ENCODE measurements at places on chromosomes 6 and 20.
A peak's percentile ranks its signal among the peaks of the same experiment; 100 is the strongest.

DNA sequence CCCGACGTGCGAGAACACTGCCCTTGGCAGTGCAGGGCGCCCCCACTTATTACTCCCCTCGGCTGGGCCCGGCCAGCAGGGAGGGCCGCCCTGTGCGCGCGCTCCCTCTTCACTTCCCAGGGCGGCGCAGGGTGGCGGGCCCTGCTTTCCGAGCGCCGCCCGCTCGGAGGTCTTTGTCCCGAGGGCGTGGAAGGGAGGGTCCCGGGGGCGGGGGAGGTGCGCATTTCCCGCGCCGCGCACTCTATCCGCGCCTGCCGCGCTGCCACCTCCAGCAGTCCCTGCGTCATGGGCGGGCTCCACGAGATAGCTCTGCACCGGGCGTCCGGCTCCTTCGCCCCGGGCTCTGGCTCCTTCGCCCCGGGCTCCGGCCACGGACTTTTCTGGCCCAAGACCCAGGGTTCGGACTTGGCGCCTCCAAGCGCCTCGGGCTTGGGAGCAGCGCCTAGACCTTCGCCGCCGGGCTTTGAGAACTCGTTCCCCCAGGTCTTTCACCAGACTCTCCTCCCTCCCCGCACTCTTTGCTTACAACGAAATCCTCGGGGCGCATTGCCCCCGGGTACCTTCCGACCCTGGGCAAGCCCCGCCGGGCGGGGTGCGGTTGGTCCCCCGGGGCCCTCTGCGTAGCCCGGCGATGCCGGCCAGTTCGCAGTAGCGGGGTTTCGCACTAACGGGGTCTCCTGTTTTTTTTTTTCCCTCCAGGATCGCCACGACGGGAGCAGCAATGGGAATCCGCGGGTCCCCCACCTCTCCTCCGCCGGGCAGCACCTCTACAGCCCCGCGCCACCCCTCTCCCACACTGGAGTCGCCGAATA, 1.6 kb downstream of the TFAP2C start:
- peak; percentile 78 for DNase-seq

DNA sequence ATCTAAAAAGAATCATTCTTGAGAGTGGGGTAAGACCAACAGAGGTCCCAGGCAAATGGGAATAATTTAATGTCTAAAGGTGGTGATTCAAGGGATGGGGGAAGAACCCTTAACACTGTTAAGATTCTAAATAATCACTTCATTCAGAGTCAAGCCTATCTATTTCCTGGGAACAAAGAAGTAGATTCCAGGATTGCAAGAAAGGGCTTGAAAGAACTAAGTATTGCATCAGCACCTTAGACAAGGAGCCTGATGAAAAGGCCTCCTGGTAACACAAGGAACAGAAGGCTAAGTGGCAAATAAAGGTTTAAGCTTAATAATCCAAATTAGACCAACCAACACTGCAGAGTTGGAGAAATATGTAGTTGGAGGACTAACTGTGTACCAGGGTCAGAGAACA, 620.7 kb upstream of the BTBD3 start:
- no peak for DNase-seq

DNA sequence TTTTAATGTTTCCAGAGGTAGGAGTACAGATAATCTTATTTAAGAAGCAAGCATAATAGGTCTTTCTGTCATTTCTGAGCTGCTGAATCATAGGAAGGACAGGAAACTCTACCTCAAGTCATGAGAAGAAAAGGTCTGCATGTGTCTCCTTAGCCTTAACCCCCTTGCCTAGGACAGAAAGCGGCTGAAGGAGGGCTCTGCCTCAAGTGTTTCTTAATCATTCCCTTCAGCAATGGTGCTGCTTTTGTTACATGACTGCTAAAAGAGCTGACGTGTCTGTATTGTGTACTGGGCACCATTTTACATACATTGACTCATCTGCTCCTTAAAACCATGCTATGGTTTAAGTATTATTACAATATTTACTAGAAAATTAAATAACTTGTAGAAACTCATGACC, 564.0 kb upstream of the AGPAT4 start:
- DNase-seq, result no peak

DNA sequence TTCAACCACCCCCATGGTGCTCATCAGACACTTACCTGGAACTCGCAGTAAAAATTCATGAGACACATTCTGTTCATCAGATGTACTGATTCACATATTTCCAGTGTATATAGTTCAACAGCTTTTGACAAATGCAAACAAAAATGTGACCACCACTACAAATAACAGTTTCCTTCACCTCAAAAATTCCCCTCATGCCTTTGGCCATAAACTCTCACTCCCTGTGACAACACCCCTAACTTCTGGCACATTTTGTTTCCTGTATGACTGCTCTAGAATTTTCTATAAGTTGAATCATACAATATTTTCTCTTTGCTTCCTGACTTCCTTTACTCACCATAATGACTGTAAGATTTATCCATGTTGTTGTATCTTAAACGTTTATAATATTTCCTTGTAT, 63.7 kb downstream of the C6orf118 start:
- peak; percentile 47 for DNase-seq

- no peak for DNase-seq
Observed at GRCh38 chr6:94401311-94401710, 982.0 kb upstream of the EPHA7 start.

GRCh38 chr6:107123501-107123900, 8.2 kb upstream of the BEND3 start:
- no peak for DNase-seq

- no peak for DNase-seq
Observed at GRCh38 chr6:166204852-166205650, 37.4 kb upstream of the TBXT start.

DNA sequence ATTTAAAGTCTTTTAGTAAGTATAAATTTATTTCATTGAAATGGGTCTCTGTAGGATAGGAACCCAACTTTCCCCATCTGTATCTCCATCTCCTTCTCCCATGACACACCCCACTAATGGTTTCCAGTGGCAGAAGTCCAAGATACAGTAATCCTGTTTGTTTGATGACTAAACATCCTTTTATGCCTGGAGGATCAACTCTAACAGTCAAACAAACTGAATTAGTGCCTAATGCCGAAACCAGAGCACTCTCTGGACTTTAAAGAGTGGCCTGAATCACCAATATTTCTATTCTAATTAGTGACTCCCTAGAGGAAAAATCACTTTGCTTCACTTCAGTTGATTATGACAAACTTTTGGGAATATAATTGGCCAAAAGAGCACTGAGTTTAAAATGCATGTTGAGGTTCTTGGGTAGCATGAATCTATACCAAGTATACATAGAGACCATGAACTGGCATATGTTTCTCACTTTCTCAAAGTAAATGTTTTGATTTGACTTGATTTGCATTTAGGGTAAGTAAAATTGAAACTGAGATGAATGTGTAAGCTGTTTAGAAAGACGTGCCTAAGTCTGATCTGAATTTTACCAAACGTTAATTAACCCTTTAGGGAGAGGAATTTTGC, 776.4 kb upstream of the NRSN1 start:
- peak; percentile 72 for DNase-seq

DNA sequence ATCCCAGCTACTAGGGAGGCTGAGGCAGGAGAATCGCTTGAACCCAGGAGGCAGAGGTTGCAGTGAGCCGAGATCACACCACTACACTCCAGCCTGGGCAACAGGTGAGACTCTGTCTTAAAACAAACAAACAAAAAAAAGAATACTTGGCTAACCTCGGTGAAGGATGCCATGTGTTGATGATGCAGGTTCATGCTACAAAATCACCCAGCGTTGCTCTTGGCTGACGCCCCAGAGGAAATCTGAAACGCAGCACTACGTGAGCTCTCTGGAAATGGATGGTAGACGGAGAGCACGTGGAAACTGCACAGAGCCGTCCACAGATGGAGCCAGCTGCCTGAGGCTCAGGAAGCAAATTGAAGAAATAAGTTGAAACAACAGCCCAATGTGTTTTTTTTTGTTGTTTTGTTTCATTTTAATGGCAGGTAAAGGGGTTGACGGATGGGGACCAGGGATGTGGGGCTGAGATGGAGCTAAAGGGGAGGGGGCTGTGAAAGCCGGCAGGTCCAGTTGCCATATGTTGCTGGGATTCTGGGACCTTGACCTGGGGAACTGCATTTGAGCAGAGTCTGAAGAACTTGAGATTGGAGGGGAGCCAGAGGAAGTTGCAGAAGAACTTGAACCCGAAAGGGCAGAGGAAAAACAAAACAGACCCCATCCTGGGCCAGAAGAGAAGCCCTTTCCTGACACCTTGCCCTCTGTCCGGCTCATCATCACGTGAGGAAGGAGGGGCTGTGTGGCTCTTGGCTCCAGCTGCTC, 12.8 kb upstream of the MANBAL start:
- peak; percentile 87 for DNase-seq

- no peak for DNase-seq
Observed at GRCh38 chr20:436476-436875, 25.9 kb downstream of the TBC1D20 start.

GRCh38 chr20:45826381-45827019, 612 bp downstream of the TNNC2 start:
- peak; percentile 58 for DNase-seq

- no peak for DNase-seq
Observed at GRCh38 chr20:31925631-31926030, 26.2 kb downstream of the PDRG1 start.

- peak; percentile 30 for DNase-seq
Observed at GRCh38 chr20:17381724-17382123, 149.5 kb downstream of the BFSP1 start.

- DNase-seq, result peak; percentile 26
Observed at GRCh38 chr6:139452148-139452876, 77.9 kb upstream of the CITED2 start.

- peak; percentile 63 for DNase-seq
Observed at GRCh38 chr6:109059571-109060021, 35.0 kb downstream of the SESN1 start.

DNA sequence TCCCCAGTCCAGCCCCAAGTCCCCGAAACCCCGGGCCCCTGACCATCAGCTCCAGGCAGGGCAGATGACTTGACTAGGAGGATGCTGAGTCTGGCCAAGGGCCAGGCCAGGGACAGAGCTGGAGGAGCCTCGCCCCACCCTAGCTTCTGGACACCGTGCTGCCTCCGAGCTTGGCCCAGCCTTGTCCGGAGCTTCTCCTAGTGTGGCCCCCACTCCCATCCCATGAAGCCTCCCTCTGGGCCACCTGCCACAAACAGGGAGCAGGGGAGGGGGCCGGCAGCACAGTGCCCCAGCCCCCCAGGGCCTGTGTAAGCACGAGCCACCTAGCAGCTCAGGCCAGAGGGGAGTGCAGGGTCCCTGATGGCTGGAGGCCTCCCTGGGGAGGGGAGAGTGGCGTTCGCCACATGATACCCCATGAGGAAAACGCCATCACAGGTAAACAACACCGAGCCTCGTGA, 5.3 kb downstream of the EEF1A2 start:
- no peak for DNase-seq

DNA sequence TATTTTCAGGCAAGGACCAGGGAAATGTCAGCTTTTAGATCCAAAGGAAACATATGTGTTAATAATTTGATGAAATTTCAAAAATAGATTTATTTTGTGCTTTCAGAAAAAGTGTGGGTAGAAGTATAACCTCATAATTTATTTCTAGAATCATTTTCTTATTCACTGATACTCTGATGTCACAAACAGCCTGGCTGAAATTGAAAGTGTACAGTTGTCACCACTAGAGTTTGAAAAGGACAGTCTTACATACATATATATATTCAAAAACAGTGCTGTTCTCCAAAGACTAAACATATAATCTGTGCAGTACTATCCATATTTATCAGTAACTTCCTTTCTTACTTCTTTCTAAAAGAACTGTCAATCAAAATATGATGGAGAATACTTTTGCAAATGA, 254.4 kb upstream of the KCNQ5 start:
- no peak for DNase-seq

- DNase-seq, result no peak
Observed at GRCh38 chr6:25703005-25703404, 51.0 kb downstream of the SCGN start.

GRCh38 chr20:12737900-12738299, 270.9 kb upstream of the SPTLC3 start:
- DNase-seq, result no peak

DNA sequence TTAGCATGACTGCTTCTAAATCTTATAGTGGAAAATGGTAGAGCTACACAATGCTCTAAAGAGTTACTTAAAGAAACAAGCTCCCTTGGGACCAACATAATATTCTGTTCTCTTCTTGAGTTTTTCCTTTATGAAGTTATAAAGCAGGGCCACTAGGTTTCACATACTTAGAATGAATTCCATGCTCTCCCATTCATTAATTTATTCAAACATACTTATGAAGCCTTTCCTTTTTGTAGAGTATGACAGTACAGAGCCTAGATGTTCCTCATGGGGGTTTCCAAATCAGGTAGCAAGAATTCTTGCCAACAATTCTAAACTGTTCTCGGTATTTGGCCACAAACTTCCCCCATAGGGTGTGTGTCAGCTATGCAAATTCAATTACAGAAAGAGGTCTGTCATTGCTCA, 20.6 kb upstream of the FABP7 start:
- no peak for DNase-seq

- DNase-seq, result no peak
Observed at GRCh38 chr6:84156306-84156705, 71.1 kb downstream of the CEP162 start.

- DNase-seq, result peak; percentile 79
Observed at GRCh38 chr6:33298773-33299236, at the start of gene RGL2. Gene RGL2 (minus strand): TSS chr6:33298942. CDS start chr6:33298610, 332 bp downstream.

DNA sequence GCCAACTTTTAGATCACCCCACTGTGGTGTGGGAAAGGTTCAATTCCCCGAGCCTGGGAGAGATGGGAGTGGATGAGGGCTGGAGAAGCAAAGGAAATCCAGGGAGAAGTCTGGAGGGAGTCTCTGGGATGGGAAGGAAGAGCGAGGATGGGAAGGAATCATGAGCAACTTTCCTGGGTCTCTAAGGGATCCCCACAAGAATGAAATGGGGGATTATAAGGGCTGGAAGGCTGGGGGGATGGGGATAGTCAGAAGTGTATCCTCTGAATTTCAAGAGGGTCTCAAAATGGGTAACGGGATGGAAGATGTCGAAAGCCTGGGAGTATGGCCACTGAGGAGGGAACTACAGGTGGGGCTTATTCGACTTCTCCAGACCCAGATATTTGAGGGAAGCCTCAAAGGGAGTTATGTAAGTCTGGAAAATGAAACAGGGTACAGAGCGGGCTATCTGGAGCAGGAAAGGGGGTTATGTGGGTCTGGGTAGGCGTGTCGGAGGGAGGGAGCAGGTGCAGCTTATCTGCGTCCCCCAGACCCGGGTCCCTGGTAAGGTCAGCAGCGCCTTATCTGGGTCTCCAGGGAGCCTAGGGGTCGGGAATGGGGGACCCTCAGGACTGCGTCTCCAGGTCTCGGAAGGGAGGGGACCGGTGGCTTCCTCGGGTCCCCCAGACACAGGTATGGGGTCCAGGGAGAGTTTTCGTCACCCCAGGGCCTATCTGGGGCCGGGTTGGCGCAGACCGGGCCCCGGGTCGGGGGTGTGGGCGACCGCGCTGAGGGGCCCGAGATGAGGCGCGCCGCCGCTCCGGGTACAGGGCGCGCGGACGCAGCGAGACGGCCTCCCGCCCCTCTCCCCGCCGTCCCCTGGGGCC, 550 bp downstream of the PLAGL2 start:
- peak; percentile 33 for DNase-seq

- DNase-seq, result no peak
Observed at GRCh38 chr6:133093956-133094355, 147.2 kb upstream of the EYA4 start.
